Non-pigmented ciliary epithelial cell (primary cell): ENCODE measurements at places on chromosomes 4 and X.

DNA sequence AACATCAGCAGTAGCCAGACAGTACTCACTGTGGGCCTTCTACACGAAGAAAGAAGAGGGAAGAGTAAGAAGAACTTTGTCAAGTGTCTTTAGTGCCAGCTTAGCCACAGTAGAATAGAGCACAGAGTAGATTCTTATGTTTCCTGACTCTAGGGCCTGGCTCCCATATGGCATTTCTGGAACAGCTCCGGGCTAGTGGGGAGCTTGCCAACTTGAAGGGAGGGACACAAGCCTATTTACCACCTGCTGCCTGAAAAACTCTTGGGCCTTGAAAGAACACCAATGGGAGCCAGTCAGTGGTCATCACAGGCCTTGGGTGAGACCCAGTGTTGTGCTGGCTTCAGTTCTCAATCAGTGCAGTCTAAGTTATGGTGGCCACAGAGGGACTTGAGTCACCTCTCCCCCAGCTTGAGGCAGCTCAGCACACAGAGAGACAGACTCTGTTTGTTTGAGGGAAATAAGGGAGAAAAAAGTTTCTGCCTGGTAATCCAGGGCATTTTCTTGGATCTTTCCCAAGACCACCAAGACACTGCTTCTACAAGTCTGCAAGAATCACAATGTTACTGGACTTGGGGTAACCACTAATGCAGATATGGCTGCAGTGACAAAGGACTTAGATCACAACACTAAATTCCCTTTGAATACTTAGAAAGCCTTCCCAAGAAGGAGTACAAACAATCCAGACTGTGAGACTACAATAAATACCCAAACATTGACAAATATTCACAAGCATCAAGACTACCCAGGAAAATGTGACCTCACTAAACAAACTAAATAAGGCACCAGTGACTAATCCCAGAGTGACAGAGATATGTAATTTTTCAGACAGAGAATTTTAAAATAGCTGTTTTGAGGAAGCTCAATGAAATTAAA, 261.0 kb upstream of the NDST3 start:
- no peak for DNase-seq

DNA sequence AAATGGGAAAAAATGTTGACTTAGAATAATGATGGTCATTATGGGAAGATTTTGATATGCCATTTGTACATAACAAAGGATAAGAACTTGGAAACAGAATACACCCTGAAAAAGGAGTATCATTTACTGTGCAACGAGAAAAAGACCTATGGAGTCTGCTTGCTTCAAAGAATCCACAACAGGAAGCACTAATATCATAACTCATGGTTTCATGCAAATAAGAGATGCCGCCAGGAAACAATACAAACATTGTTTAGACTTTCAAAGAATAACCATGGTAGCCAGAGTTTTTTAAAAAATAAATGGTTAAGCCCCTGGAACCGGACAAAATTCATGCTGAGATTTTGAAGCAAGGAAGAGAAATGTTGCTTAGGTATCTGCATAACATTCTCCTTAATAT, 139.9 kb upstream of the ETNPPL start:
- DNase-seq, result no peak

- DNase-seq, result no peak
Observed at GRCh38 chr4:78171482-78171881, 114.4 kb downstream of the FRAS1 start.

- peak; percentile 13 for DNase-seq
Observed at GRCh38 chr4:110793381-110793801, 170.5 kb upstream of the PITX2 start.

DNA sequence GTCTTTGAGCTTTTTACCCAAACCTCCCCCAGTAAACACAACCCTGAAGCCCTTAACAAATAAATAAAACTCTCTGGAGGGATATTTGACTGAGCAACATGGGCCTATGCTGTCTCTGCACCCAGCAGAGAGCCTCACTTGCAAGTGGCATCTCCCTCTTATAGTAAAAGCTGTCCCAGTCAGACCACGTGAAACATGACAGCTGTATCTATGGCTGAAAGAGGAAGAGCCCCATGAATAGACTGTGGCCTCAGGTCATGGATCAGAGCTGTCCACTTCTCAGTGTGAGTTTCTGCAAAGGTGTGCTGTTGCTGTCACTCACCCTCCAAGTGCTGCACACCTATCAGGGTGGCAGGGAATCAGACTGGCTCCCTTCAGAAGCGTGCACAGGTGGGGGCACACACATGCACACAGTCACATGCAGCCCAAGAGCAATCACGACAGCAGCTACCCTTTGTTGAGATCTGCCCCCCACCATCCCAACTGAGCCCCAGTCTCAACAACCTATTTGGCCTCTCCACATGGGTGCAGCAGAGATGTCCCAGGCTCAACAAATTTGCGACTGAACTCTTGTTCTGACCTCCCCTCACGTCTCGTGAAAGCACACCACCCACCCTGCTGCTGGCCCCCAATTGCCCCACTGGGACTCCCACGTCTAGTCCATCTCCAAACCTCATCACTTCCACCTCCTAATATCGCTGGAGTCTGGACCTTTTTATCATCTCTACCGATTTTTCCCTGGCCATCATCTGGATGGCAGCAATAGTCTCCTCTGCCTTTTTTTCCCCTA, 45.6 kb downstream of the NAT8L start:
- DNase-seq, result no peak

GRCh38 chr4:183342541-183343533, 20.6 kb upstream of the CLDN24 start:
- DNase-seq, result no peak

- no peak for DNase-seq
Observed at GRCh38 chrX:123049071-123049625, 134.9 kb upstream of the GRIA3 start.

GRCh38 chr4:173119818-173120217, 48.8 kb upstream of the GALNT7 start:
- DNase-seq, result no peak

DNA sequence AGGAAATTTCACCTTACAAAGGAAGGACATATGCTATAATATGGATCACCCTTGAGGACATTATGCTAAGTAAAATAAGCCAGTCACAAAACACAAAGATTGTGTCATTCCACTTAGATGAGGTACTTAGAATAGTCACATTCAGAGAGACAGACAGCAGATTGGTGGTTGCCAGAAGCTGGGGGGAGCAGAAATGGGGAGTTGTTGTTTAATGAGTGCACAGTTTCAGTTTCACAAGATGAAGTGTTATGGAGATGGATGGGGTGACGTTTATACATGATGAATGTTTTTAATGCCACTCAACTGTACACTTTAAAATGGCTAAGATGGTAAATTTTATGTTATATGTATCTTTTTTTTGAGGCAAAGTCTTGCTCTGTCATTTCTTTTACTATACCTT, 14.8 kb upstream of the SPON2 start:
- no peak for DNase-seq

- DNase-seq, result no peak
Observed at GRCh38 chr4:158018221-158018830, 154.5 kb downstream of the GASK1B start.

GRCh38 chr4:152682143-152682941, 2.5 kb upstream of the TMEM154 start:
- DNase-seq, result no peak
